Left hindlimb (tissue), 1 donor: ENCODE measurements at places on chromosomes 11 and 22.

- DNase-seq: no peak
Measured at GRCh38 chr22:18115906-18116371, 5.3 kb downstream of the TUBA8 start.

GRCh38 chr11:120775986-120776951 lies 247.6 kb upstream of the TBCEL start:
- DNase-seq: no peak

DNA sequence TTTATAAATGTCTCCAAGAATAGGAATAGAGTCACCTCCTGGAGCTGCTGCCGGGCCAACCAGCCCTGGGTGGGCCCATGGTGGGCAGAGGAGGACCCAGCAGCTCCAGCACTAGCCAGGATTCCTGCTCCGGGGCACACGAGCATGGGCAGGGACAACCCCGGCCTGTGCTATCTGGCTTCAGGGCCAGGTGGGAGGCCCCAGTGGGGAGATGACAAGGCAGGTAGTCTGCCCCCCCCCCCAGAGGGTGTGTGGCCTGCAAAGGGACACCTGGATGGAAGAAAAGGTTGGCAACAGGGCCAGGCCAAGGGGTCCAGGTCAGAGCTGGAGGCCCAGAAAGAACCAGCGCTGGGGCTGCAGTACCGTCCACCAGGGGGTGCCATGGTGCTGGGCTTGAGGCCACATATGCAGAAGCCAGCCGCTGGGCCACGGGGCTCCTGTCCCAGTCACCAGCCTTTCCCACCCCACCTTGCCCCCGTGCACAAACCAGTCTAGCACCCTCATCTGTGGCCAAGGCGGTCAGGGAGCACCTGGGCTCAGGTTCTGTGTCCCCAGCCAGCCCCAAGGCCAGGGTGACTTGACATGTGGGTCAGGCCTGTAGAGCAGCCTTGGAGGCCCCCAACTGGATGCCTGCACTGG lies 3.4 kb downstream of the TSPAN32 start:
- DNase-seq: peak; percentile 86

GRCh38 chr11:44088871-44089270 lies 6.6 kb upstream of the EXT2 start:
- no peak for DNase-seq

GRCh38 chr11:117925198-117925925 lies 3.8 kb downstream of the TMPRSS13 start:
- no peak for DNase-seq

- no peak for DNase-seq
Measured at GRCh38 chr11:70421123-70421522, 22.8 kb downstream of the CTTN start.

GRCh38 chr22:48267681-48268080 lies 1505.2 kb downstream of the TBC1D22A start:
- DNase-seq: no peak

DNA sequence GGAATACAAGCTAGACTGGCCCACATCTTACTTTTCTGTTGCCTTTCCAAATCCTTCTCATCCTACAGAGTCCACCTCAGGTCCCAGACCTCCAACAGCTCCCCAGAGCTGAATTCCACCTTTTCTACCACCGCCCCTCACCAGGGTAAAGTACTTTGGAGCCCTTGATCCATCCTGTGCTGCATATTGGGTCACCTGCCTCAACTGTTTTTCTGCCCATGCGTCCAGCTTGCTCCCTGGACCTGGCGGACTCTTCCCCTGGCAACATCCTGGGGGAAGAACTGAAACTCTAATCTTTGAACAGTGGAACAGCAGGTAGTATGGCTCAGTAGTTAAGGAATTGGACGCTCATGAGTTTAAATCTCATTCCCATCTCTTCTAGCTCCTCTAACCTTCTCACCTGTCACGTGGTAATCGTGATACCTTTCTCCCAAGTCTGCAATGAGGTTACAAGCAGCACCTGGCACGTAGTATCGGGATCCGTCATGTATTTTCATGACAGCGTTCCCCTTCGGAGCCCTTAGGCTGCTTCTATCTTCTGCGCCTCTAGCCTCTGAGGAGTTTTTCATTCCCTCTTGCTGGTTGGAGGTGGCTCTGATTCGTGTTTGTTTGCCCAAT lies 98.1 kb downstream of the CEP164 start:
- DNase-seq: no peak
